Esophagus muscularis mucosa (tissue), 4 donors: ENCODE measurements at places on chromosomes 7 and 10. TPM values are rescaled to one million over a fixed set of nuclear protein-coding genes. Genes with fewer than 3 reads are reported as not detected.

- DNase-seq: no peak
Observed at GRCh38 chr10:104387130-104387888, 33.7 kb downstream of the CFAP58 start.

- DNase-seq: no peak
Observed at GRCh38 chr10:6136215-6137201, 47.7 kb downstream of the RBM17 start.

DNA sequence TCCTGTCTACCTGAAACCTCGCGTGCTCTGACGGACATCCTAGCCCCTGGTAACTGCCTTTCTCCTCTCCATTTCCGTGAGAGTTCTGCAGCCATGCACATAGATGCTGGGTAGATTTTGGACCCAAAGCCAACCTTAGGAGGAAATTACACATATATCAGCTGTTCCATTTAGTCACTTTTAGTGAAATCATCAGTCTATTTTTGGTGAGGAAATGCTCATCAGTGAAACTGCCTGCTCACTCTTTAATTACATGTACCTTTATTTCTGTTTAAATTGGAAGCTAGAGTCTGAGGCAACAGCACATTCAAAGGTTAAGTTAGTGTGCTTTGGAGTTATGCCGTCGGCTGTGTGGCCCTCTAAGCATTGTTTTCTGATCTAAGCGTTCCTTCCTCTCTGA, 231.3 kb downstream of the WDR37 start:
- no peak for DNase-seq

GRCh38 chr7:47893721-47894365, 54.4 kb downstream of the PKD1L1 start:
- no peak for DNase-seq

GRCh38 chr10:86863484-86863842, 94.0 kb downstream of the MMRN2 start:
- DNase-seq: no peak

DNA sequence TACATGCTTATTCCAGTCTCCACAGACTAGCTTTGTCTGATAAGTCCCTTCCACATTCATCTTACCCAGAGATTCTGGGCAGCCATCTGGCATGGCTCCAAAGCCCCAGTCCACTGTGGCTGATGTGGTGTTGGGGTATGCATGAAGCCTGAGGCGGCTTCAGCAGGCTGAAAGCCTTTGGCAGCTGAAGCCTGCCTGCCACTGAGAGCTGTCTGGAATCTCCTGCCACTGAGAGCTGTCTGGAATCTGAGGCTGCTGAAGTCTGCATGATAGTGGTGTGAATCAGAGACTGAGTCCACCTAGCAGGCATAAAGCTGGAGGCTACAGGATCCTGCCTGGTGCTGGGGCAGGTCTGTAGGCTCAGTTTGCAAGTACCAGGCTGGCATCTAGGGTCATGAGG, 87.1 kb downstream of the DYNC1I1 start:
- no peak for DNase-seq

DNA sequence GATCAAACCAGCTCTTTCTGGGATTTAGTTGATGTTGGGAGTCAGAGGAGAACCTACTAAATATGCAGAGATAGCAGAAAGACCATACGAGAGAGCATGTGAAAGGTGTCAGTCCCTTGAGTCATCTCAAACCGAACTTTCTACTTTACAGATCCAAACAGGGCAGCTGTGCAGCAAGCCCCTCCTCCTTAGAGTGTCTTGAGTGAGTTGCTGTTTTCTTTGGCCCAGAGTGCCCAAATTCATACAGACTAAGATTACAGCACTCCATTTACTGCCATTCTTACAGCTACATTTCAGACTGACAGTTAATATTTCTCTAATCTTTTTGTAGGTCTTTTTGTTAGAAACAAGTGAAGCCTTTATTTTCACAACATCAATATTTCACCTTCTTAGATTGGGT, 53.4 kb downstream of the NRCAM start:
- no peak for DNase-seq

- DNase-seq: no peak
Observed at GRCh38 chr7:148242294-148242821, 348.2 kb upstream of the C7orf33 start.

GRCh38 chr10:21570761-21571521, 36.9 kb downstream of the MLLT10 start:
- DNase-seq: no peak

- DNase-seq: no peak
Observed at GRCh38 chr10:13837966-13838365, 251.2 kb downstream of the PRPF18 start.

- DNase-seq: no peak
Observed at GRCh38 chr10:106078895-106079576, 1085.5 kb downstream of the SORCS1 start.

DNA sequence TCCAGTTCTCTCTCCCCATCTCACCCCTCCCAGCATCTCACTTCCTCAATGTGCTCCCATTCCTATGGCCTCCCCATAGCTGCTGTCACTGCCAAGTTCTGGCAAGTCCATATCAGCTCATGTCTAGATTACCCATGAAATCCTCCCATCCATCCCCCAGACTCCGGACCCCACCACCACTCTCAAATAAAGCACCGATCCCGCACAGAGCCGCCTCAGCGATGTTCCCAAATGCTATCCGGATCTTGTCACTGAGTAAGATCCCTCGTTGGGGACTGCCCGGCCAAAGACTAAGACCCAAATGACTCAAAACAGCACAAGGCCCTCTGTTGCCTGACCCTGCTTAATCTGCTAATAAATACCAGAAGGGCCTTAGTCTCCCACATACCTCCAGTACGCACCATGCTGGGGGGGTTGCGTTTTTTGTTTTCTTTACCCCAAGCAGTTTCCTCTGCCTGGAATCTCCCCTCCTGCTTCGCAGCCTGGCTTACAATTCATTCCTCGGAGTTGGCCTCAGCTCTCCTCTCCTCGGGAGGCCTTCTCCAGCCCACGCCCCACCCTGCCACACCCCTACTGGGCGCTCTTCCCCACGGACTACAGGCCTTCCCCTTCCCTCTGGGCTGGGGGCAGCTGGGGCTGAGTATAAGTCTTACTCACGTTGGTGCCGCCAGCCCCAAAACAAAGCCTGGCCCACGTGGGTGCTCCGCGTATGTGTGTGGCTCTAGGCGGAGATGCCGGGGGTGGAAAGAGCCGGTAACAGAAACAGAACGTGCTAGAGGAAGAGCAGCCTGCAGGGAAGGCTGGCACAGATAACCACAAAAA, 1.8 kb upstream of the DUSP5 start:
- DNase-seq: no peak

GRCh38 chr10:62237966-62238365, 30.7 kb downstream of the RTKN2 start:
- no peak for DNase-seq

GRCh38 chr7:1912593-1913465, 242.8 kb downstream of the ELFN1 start:
- no peak for DNase-seq

- no peak for DNase-seq
Observed at GRCh38 chr7:30281263-30281662, 3.1 kb upstream of the ZNRF2 start.

GRCh38 chr7:149825567-149826343, 12.4 kb upstream of the ZNF862 start:
- no peak for DNase-seq

- no peak for DNase-seq
Observed at GRCh38 chr10:70417568-70417967, 13.6 kb downstream of the EIF4EBP2 start.

DNA sequence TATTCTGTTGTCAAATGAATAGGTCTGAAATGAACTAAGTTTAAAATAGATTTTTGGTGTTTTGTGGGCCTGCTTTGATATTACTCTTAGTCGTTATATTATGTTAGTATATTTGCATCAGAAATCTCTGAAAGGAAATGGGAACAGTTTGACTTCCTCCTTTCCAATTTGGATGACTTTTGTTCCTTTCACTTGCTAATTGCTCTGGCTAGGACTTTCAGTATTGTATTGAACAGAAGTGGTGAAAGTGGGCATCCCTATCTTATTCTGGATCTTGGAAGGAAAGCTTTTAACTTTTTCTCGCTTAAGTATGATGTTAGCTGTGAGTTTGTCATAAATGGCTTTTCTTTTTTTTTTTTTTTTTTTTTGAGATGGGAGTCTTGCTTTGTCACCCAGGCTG, 273.6 kb upstream of the DKK1 start:
- DNase-seq: no peak

- DNase-seq: no peak
Observed at GRCh38 chr10:63799521-63800300, 278.5 kb downstream of the REEP3 start.

- no peak for DNase-seq
Observed at GRCh38 chr10:123398180-123398591, 244.0 kb downstream of the BUB3 start.

DNA sequence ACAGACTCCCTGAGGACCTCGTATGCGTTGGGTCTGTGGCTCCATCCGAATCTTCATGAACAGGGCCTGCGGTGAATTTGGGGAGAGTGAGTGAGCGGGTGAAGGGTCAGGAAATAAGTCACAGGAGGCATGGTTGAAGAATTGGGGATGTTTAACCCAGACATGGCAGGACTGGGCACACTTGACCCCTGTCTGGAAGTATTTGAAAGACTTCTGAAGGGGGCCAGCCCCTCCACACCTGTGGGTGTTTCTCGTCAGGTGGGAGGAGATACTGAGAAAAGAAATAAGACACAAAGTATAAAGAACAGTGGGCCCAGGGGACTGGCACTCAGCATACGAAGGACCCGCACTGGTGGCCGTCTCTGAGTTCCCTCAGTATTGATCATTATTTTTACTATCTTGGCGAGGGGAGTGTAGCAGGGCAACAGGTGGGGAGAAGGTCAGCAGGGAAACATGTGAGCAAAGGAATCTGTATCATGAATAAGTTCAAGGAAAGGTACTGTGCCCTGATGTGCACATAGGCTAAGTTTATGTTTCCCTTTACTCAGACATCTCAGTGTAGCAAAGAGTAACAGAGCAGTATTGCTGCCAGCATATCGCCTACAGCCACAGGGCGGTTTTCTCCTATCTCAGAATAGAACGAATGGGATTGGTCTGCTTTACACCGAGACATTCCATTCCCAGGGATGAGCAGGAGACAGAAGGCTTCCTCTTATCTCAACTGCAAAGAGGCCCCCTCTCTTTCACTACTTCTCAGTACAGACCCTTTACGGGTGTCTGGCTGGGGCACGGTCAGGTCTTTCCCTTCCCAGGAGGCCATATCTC, 38.2 kb upstream of the PFKFB3 start:
- DNase-seq: no peak

- no peak for DNase-seq
Observed at GRCh38 chr7:89760690-89761089, 393.6 kb upstream of the STEAP1 start.

GRCh38 chr7:148883266-148884048, 634 bp downstream of the EZH2 start:
- DNase-seq: no peak

DNA sequence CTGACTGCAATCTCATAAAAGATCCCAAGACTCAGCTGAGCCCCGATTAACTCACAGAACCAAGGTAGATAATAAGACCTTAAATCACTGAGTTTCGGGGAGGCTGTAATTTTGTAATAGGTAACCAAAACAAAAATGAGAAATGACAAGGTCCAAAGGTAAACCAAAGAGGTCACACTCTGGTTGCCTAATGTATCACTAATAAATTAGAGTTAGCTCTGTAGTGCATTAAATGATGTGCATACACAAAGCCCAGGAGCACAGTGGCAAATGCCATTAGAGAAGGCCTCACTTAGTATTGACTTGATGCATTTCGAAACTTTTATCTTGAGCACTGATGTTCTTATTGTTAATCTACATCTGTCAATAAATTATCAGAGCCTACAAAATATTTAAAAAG, 237.7 kb upstream of the CCDC6 start:
- DNase-seq: no peak

DNA sequence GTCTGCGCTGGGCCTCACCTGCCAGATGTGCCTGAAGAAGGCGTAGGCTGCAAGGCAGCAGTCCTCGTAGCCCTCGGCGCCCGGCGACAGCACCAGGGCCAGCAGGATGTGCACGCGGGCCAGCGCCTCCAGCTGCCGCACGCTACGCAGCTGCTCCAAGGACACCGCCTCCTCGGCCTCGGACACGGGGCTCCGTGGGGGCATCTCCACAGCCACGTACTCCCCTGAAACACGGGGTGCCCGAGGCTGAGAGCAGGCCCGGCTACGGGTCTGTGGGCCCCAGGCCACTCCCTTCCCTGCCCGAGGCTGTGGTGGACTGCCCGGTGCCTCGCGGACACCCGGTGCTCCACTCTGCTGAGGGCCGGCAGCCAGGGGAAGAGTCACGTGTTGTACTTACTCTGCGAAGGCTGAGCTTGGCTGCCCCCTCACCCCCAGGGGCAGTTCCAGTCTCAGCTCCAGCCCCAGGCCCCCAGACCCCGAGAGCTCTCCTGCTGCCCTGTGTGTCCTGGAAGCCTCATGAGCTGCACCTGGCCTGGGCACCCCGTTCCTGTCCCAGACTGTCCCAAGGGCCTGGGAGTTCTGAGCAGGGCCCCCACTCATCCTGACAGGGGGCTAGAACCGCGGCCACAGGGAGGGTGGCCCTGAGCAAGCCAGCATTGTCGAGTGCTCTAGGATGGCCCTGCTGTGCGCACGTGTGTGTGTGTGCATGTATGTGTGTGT, 62.8 kb downstream of the CFAP46 start:
- DNase-seq: no peak

DNA sequence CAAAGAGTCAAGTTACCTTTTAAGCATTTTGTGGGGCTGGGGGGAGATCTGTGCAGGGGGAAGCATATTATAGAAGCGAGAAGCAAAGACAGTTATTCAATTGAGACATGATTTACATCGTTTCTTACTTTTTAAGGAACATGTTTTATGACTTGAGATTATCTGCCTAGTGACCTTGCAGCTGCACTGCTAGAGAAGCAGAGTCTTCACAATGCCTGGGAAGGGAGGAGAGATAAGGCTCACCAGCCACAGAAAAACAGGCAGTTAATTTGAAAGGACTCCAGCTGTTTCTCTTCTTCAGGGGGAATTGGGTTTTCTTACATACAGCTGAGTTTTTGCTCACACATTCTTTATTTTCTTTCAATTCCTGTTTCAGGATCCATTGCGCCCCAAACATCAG, 31.0 kb downstream of the PHYH start:
- DNase-seq: no peak

DNA sequence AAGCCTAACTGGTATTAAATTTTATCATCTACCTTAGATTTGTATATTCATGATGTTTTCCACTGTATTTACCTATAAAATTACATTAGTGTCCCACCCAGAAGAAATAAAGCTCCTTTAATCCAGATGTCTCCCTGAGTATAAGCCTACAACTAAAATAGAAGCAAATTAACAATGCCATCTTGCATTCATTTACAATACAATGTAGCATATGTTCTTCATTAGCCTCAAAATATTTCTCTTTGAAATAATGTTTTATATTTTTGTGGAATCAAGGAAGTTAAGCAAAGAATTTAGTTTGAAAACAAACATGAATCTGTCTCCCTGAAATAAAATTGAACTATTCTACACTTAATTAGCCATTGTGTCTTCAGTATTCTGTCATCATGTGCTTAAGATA, 112.3 kb downstream of the CACNA2D1 start:
- DNase-seq: no peak

Gene SLC18A3
- total RNA-seq: 0.42 TPM

Gene HMX2
- total RNA-seq: not detected

Gene ACTR3C
- 10.1 TPM for total RNA-seq

Gene C10orf95
- not detected for total RNA-seq

Gene NYAP1
- 1.7 TPM for total RNA-seq

Gene VENTX
- 2.5 TPM for total RNA-seq

Gene ABCF2
- total RNA-seq: 41.9 TPM

Gene MAGI2
- total RNA-seq: 14.4 TPM

Gene ANKIB1
- total RNA-seq: 30.9 TPM

Gene FAM25A
- total RNA-seq: not detected

Gene ITIH2
- total RNA-seq: not detected

Gene TAC1
- 5.8 TPM for total RNA-seq

Gene PDGFA
- total RNA-seq: 184 TPM

Gene STRIP2
- total RNA-seq: 2.1 TPM

Gene PRKAR2B
- 89.5 TPM for total RNA-seq

Gene SPDYE11
- not detected for total RNA-seq

Gene NODAL
- not detected for total RNA-seq
